ENCODE measurements at places on chromosomes 2 and 18.

- no peaks in the 10 kb centered on the region for H3K27me3 ChIP-seq
- no peak overlapping the region for H3K27ac ChIP-seq
- no peaks in the 10 kb centered on the region for H3K4me1 ChIP-seq
- no peak overlapping the region for H3K4me3 ChIP-seq
Observed at GRCh38 chr2:96580771-96581170, 44.2 kb downstream of the ARID5A start.

GRCh38 chr2:164642946-164643555 is 21.8 kb upstream of the GRB14 start:
- no peaks in the 10 kb centered on the region for H3K4me1 ChIP-seq
- H3K4me3 ChIP-seq = no peak overlapping the region
- no peaks in the 10 kb centered on the region for H3K36me3 ChIP-seq
- H3K27me3 ChIP-seq = no peaks in the 10 kb centered on the region
- no peak overlapping the region for H3K27ac ChIP-seq

DNA sequence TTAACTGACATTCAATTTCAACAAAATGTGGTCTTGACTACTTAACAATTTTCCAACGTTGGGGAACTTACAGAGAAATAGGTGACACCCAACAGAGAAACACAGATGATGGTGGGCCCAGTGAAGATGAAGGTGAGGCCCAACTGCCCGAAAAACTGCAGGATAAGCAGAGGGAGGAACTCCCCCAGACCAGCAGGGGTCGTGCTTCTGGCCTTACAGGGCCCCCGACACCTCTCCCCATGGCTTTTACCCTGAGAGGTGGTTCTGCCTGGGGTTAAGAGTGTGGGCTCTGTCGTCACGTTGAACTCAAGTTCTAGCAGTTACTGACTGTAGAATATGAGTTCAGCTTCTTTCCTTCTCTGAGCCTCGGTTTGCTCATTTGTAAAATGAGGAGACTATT is 119.5 kb upstream of the SMIM21 start:
- H3K27ac ChIP-seq = no peak overlapping the region
- H3K27me3 ChIP-seq = no peaks in the 10 kb centered on the region
- no peak for DNase-seq
- no peaks in the 10 kb centered on the region for H3K4me1 ChIP-seq
- H3K36me3 ChIP-seq = no peaks in the 10 kb centered on the region

DNA sequence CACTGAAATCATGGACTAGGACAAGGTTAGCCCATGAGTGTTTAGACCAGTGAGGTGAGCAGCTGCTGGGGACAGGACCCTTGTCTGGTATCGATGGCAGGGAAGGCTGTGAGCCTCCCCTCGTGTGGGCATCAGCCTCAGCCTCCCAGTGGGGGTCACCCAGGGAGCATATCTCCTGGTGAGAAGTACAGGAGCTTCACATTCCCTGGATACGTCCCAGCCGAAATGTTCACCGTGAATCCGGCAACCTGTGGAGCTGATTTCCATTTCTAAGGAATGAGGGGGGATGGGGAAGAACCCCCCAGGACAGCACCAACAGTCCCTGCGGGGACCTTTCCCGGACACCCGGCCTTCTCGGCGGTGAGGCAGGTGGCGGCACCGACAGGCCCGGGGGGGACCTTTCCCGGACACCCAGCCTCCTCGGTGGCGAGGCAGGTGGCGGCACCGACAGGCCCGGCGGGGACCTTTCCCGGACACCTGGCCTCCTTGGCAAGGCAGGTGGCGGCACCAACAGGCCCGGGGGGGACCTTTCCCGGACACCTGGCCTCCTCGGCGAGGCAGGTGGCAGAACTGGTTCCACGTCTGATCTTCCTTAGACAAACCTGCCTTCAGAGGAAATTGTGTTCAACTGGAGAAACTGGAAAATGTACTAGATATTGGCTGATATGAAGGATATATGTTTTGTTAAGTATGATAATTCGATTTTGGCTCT is 21.2 kb downstream of the RTP5 start:
- no peaks in the 10 kb centered on the region for H3K36me3 ChIP-seq
- H3K27me3 ChIP-seq = no peaks in the 10 kb centered on the region
- no peak overlapping the region for H3K4me3 ChIP-seq
- H3K4me1 ChIP-seq = peaks cover 3% of the 10 kb centered on the region

All from CD8-positive, alpha-beta memory T cell (primary cell).